HT1080 (cell line): ENCODE measurements at places on chromosomes 7 and 10. TPM values are rescaled to one million over a fixed set of nuclear protein-coding genes. Genes with fewer than 3 reads are reported as not detected.
A peak's percentile ranks its signal among the peaks of the same experiment; 100 is the strongest.

- peak; percentile 71 for DNase-seq
Measured at GRCh38 chr7:30796105-30796869, 25.1 kb downstream of the MINDY4 start.

DNA sequence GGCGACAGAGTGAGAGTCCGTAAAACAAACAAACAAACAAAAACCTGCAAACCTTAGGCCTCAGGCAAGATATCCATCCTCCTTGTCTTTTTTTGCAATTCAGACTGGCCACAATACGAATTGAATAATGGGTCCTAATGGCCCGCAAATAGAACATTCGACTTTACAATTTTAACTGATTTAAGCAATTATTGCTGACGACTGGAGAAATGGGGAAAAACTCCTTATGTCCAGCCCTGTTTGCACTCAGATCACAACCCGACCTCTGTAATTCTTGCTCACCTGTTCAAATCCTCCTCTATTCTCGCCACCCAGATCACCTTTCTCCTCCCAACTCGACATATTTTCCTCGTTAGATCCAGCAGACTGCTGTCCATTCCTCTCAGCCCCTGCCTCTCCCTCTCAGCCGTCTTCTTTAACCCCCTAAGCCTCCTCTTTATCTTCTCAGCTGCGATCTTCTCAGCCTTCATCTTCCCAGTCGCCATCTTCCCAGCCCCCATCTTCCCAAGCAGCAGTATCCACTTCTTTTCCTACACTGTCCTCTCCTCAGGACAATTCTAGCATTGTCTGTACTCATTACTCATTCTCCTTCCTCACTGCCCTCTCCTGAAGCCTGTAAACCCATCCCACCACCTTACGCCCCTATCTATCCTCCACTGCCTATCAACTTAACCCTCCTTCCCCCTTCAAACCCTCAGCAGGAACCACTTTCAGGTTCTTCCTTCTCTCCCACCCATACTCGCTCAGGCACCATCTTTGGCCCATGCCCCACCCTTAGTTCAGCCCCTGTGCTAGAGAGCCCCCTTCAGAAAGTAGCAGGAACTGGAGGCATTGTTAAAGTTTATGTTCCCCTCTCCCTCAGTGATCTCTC is 61.8 kb downstream of the LRRC17 start:
- DNase-seq: peak; percentile 38

- DNase-seq: no peak
Measured at GRCh38 chr7:157475601-157476000, 138.8 kb downstream of the DNAJB6 start.

DNA sequence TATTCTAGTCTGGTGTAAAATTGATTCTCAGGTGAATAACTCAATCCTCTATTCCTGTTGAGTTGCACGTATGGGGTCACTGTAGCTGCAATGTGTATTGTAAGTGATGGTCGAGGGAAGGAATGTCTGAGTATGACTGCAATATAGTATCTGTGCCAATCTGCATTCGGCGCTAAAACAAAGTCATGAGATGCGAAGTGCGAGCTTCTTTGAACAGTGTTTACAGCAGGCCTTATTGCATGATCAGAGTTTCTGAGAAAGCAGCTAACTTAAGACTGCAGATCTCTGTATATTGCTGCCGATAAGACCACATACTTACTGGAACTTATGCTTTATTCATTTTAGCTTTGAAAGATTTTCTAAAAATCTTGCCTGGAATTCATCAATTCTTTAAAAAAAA is 341.7 kb upstream of the BMPER start:
- no peak for DNase-seq

- peak; percentile 93 for DNase-seq
Measured at GRCh38 chr7:14748461-14748860, 154.1 kb downstream of the DGKB start.

- no peak for DNase-seq
Measured at GRCh38 chr10:59631882-59632807, 77.5 kb downstream of the SLC16A9 start.

DNA sequence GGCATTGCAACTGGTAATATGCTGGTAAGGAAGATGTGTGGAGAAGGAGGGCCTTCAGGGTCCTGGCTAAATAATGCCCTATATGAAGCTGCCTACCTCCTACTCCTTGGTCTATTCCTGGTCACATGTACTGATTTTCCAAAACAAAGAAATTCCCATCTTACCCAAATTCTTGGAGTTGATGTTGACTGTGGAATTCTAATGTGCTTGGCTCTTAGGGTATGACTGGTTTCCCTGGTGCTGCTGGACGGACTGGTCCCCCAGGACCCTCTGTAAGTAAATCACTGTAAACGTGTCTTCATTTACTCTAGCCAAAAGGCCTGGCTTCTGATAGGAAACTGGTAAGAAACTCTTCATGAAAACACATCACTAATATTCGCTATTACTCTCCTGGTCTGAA is 27.0 kb downstream of the COL1A2 start:
- DNase-seq: no peak

GRCh38 chr10:20004087-20004523 is 187.9 kb downstream of the PLXDC2 start:
- DNase-seq: no peak

DNA sequence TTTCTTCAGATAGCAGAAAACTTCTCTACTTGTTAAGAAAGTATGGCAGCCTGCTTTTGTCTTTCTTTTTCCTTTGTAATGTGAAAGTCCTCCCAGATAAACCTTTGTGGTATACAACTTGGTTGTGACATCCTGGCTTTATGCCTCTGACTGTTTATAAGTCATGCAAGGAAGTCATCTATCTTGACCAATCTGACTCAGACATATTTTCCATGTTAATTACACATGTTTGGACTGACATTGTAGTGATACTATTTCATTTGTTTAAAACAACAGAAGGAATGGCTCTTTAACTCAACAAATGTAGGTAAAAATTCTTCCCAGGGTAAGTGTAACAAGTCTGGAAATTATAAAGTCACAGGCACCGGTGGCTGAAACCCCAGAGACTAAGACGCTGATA is 341.6 kb upstream of the MEOX2 start:
- DNase-seq: peak; percentile 52

GRCh38 chr10:15320522-15321203 is 50.4 kb downstream of the FAM171A1 start:
- no peak for DNase-seq

- DNase-seq: no peak
Measured at GRCh38 chr10:132420981-132421846, 24.2 kb downstream of the PWWP2B start.

DNA sequence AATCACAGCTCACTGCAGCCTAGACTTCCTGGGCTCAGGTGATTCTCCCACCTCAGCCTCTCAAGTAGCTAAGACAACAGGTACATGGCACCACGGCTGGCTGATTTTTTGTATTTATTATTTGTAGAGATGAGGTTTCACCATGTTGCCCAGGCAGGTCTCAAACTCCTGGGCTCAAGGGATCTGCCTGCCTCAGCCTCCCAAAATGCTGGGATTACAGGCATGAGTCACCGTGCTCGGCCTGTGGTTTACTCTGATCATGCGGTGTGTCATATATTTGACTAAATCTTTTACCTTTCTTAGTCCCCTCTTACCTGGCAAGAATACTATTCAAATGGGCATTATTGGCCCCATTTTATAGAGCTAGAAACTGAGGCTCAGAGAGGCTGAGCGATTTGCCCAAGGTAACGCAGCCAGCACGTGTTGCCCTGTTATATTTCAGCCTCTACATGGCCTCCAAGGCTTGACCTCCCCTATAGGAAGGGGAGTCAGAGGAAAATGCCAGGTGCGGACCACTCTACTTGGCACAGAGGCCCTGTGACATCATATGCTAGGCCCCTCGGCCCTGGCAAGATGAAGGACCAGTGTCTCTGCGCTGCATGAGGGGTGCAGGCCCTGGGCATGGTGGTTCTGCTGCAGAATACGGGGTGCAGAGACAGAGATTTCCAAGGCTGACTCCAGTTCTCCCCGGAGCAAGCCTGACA is 8.2 kb downstream of the ZCCHC24 start:
- peak; percentile 44 for DNase-seq

GRCh38 chr10:31288962-31289361 is 30.1 kb upstream of the ZEB1 start:
- no peak for DNase-seq

GRCh38 chr10:63496561-63496960 is 24.6 kb upstream of the REEP3 start:
- DNase-seq: no peak

DNA sequence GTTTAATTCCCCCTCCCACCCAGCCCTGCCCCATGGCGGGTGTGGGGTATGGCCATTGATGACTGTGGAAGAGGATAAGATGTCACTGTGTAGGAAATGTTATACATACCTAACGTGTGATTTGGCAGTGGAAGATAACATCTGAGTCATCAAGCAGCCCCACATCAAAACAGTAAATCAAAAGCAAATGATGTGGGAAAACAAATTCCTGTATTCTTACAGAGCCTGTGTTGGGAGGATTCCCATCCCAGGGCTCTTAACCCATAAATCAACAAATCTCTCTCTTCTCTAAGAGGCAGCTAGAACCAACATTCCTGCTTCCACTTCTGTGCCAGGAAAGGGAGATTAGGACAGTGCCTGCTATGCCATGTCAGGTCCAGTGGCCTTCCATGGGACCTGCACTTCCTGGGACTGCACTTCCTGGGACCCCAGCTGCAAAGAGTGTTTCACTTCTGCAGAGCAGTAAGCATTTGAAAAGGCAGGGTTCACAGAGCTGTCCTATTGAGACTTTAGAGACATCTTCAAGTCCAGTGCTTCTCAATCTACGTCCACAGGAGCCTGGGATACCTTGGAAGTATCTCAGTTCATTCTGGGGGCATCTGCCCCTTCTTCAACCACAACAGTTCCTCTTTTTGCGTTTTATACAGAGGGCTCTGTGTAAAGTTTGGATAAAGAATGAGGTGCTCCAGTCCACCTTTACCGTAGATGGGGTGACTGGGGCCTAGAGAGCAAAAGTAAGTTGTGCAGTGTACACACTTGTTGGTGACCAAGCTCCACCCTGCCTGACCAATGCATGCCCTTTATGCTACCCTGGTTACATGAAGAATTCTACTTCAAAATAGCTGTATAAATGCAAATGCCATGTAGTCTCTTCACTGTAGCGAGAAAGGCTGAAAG is 45.7 kb downstream of the ATXN7L1 start:
- peak; percentile 99 for DNase-seq

- DNase-seq: peak; percentile 77
Measured at GRCh38 chr7:134710854-134711624, 64.4 kb downstream of the BPGM start.

- no peak for DNase-seq
Measured at GRCh38 chr7:50304911-50305582, 531 bp downstream of the IKZF1 start.

- DNase-seq: peak; percentile 27
Measured at GRCh38 chr7:116122972-116123595, 87.3 kb upstream of the TES start.

DNA sequence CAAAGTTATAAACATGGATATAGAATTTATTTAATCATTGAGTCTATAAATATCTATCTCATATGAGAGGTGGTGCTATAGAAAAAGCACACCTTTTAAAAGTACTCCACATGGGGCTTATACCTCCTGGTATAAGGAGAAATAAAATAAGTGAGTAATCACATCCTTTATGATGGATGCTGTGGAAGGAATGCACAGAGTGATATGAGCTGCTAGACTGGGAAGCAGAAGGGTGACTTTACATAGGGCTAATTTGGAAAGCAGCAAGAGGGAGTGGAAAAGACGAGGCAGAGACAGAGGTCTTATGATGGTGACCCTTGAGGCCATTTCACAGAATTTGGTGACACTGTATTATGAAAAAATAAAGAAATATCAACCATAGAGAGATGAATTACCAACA is 59.4 kb upstream of the AHR start:
- DNase-seq: peak; percentile 7

DNA sequence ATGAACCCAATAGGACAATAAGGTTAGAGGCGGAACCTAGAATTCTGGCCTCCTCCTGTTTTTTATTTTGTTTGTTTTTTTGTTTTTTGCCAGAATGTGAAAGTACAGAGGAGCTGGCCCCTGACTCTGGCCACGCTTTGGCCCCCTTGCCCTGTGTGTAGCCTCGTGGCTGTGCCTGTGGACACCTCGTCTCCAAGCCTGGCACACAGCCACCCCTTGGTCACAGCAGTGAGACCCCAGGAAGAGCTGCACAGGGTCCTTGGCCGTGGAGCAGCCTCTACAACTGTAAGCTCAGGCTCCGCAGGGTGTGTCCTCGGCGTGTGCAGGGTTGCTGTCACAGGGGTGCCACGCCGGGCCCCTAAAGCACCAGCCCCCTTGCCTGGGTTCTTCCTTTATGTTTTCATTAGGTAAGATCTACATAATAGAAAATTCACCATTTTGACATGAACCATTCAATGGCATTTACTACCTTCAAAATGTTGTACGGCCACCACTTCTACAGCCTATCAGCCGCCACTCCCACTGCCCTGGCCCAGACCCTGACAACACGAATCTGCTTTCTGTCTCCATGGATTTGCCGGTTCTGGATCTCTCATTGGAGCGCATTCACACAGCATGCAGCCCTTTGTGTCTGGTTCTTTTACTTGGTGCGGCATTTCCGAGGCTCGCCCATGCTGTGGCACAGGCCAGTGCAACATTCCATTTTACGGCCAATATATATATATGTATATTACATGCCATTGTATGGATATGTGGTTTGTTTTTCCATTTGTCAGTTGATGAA is 51.0 kb downstream of the AMZ1 start:
- DNase-seq: no peak

NODAL gene
- total RNA-seq: 0.37 TPM in 1 of 2 replicates, not detected in the other

MYO3A gene
- not detected in 2 replicates for total RNA-seq

CARD11 gene
- total RNA-seq: 0.17 and 0.43 TPM in 2 replicates

EN2 gene
- not detected in 2 replicates for total RNA-seq

CC2D2B gene
- total RNA-seq: not detected in 2 replicates

ADO gene
- total RNA-seq: 33.2 and 38.4 TPM in 2 replicates

PLEKHA1 gene
- 3.6 and 8.2 TPM in 2 replicates for total RNA-seq

FAM25A gene
- total RNA-seq: not detected in 2 replicates

MYOZ1 gene
- not detected in 2 replicates for total RNA-seq

TAS2R3 gene
- 0.10 TPM in 1 of 2 replicates, not detected in the other for total RNA-seq
